Non-pigmented ciliary epithelial cell (primary cell): ENCODE measurements at places on chromosomes 1 and 21.

- DNase-seq = no peak
Measured at GRCh38 chr21:45421071-45421845, 16.3 kb downstream of the COL18A1 start.

DNA sequence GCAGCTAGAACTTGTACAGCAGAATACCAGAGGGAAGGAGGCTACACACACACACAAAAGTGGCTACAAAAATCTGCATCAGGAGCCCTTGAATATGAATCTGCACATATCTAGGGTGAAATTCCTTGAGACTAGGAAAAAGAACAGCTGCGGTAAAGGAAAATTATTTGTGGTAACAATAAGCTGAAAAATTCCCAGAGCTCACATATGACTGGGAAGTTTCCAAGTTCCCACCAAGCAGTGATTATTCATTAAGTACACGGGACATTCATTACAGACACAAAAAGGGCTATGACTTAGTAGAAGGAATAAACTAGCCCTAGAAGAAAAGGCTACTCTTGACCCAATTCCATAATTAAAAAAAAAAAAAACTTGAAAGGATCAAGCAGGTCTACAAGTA lies 149.5 kb upstream of the BACE2 start:
- DNase-seq = no peak

DNA sequence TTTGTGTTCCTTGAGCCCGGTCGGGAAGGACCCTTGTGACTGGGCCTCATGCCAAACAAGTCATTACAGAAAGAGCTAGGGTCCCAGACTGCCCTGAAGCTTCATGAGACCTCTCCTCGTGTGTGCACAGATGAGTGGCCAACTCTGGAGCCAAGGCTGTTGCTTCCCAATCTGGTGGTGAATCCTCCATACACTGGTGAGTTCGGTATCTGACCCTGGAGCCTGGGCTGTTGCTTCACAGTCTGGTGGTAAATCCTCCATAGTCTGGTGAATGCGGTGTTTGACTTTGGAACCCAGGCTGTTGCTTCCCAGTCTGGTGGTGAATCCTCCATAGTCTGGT lies 737.8 kb downstream of the MATN1 start:
- DNase-seq = no peak

DNA sequence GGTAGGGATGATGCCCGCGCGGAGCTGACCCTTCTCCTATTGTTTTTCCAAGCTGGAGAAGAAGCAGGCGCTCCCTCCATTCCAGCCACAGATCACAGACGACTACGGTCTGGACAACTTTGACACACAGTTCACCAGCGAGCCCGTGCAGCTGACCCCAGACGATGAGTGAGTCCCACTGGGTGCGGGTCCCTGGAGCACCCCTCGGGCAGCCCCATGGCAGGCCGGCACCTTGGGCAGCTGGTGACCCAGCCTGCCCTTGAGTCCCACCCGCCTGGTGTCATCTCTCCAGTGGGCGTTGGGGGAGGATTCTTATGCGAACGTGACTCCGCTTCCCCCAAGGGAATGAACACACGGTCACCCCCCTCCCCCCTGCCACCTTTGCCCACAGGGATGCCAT lies 10.0 kb downstream of the FAAP20 start:
- DNase-seq = no peak

GRCh38 chr1:79693441-79694114 lies 687.0 kb upstream of the ADGRL4 start:
- no peak for DNase-seq
